ENCODE measurements at places on chromosomes 4 and X.

DNA sequence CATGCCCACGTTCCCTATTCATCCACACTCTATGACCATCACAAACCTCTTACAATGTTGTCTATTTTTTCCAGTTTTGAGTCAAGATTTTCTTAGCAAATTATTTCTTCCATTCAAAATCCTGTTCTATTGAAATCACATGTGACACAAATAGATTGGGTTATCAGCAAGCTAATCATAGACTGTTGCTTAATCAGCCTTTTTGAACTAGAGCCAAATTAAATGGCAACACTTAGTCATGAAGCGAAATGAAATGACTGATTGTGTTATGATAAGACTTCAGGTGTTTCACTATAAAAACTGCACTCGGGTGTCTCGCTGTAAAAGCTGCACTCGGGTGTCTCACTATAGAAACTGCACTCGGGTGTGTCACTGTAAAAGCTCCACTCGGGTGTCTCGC, 890.0 kb upstream of the FRG1 start:
- DNase-seq, result no peak

GRCh38 chr4:22634541-22635181, 58.1 kb upstream of the GBA3 start:
- no peak for DNase-seq

DNA sequence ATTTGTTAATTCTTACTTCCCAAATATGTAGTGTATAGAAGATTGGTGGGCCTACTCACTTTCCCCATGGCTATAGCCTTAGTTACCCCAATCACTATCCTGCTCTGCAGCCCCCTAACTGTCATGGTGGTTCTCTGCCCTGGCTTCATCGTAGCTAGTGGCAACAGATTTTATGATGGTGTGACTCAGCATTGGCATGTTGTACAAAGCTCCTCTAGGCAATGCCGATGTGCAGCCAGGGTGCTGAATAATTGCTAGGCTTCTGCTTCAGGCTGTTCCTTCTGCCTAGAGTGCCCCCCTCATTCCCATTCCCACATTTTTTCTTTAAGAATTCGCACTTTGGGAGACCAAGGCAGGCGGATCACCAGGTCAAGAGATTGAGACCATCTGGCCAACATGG, 35.2 kb downstream of the AFF2 start:
- DNase-seq, result no peak

- no peak for DNase-seq
Measured at GRCh38 chrX:155767876-155768769, 113.0 kb upstream of the VAMP7 start.

- no peak for DNase-seq
Measured at GRCh38 chr4:84750260-84750959, 167.5 kb downstream of the CDS1 start.

- DNase-seq, result no peak
Measured at GRCh38 chr4:67160394-67160793, 384.9 kb downstream of the CENPC start.

DNA sequence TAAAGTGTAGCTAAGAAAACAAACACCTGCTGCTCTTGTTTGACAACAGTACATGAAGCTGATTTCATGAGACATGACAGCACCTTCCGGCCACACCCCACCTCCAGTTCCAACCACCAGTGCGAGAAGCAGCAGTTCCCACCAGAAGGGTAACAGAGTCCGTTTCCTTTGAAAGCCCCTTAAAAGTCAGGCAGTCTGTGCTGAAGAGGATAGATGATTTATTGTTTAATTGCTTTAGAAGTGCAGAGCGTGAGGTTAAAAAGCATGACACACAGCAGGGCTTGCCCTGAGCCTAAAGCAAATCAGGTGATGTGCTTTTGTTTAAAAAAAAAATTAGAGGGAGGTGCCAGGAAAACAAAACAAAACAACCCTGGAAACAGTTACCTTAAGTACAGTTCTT, 82.6 kb downstream of the HADH start:
- no peak for DNase-seq

GRCh38 chr4:111923786-111924185, 221.5 kb upstream of the FAM241A start:
- no peak for DNase-seq

DNA sequence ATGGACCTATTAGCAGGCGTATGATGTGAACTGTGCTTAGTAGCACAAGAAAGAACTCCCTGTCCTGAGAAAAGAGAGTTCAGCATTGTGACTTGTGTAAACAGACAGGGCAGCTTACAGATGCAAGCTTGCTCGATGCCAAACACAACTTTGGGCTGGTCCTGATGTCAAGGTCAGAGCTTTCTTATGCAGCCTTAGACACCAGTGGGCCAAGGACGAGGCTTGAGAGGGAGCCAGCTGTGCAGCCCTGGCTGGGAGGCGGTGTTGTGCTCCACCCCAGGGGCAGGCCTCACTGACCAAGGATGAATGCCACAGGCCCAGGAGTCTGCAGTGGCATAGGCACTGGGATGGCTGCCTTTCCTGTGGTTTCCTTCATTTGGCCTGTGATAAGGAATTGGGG, 35.4 kb downstream of the JADE1 start:
- no peak for DNase-seq

DNA sequence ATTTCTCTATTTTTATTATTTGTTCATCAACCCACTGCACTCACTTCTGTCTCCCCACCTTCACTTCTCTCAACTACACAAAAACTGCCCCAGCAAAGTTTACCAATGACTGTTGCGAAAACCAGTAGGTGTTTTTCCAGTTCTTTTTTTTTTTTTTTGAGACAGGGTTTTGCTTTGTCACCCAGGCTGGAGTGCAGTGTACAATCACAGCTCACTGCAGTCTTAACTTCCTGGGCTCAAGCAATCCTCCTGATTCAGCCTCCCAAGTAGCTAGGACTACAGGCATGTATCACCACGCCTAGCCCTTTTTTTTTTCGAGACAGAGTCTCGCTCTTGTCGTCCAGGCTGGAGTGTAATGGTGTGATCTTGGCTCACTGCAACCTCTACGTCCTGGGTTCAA, 24.1 kb upstream of the HPRT1 start:
- DNase-seq, result no peak

- DNase-seq, result no peak
Measured at GRCh38 chr4:69881173-69881773, 21.3 kb upstream of the SULT1E1 start.

GRCh38 chr4:47084795-47085194, 53.4 kb downstream of the GABRB1 start:
- no peak for DNase-seq

- no peak for DNase-seq
Measured at GRCh38 chr4:123674762-123675465, 278.3 kb downstream of the SPRY1 start.

GRCh38 chr4:8171266-8171665, 12.7 kb upstream of the ABLIM2 start:
- DNase-seq, result no peak
